HFFc6 (cell line): ENCODE measurements at places on chromosomes 2 and 18.

- no peak for DNase-seq
Measured at GRCh38 chr2:229244975-229245374, 26.1 kb downstream of the PID1 start.

GRCh38 chr2:144356402-144356801, 163.5 kb downstream of the ZEB2 start:
- DNase-seq = no peak

GRCh38 chr18:50075772-50076171, 119.2 kb downstream of the MYO5B start:
- DNase-seq = no peak

DNA sequence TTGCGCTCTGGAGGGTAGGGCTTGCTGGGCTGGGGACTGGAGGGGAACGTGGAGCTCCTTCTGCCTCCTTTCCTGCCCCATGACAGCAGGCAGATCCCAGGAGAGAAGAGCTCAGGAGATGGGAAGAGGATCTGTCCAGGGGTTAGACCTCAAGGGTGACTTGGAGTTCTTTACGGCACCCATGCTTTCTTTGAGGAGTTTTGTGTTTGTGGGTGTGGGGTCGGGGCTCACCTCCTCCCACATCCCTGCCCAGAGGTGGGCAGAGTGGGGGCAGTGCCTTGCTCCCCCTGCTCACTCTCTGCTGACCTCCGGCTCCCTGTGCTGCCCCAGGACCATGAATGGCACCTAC, 4.3 kb downstream of the GPR35 start:
- no peak for DNase-seq

GRCh38 chr2:96867756-96868554, 1.9 kb downstream of the SEMA4C start:
- no peak for DNase-seq
